Right ventricle myocardium superior (tissue), 1 donor: ENCODE measurements at places on chromosomes 6 and 20. TPM values are rescaled to one million over a fixed set of nuclear protein-coding genes. Genes with fewer than 3 reads are reported as not detected.

Gene VSX1
- total RNA-seq: 0.30 TPM

DNA sequence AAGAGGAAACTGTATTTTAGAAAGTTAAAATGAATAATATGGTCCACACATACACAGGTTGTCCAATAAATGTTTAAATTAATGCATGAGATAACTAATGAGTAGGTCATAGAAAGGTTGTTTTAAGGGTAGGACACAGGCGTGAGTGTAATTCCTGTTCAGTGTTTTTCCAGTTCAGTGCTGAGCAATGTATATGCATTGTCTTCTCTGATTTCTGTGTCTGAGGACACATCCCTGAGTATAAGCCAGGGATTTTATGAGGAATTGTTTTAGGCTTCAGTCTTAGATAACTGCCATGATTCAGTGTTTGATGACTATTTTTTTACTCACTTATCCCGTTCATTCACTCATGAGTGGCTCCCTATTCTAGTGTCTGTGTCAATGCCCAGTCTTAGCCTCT, 298.5 kb upstream of the TBX18 start:
- DNase-seq: no peak

Gene MAP3K5
- 39.9 TPM for total RNA-seq

Gene CUL7
- 6.8 TPM for total RNA-seq

- peak; percentile 64 for DNase-seq
Observed at GRCh38 chr20:25237610-25238318, 10.1 kb upstream of the PYGB start.

Gene GPR63
- total RNA-seq: 0.40 TPM

GRCh38 chr6:112249489-112249888, 4.9 kb downstream of the LAMA4 start:
- no peak for DNase-seq

- DNase-seq: no peak
Observed at GRCh38 chr6:46788791-46789190, 4.4 kb upstream of the MEP1A start.

DNA sequence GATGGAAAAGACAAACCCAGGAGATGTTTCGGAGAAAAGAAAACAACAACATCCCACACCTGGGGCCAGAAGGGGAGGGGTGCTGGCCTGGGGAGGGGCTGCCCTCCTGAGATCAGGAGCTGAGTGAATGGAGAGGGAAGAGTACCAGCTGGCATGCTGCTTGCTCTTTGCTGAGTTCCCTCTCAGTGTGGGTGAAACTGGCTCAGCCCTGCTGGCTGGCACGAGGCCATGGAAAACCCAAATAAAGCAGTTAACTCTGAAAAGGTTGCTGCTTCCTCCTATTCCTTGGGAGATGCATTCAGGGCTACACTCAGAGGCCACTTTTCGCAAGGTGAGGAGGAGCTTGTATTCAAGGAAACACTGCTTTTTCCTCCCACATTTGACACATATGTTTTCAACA, 8.0 kb upstream of the KCNK16 start:
- peak; percentile 52 for DNase-seq

DNA sequence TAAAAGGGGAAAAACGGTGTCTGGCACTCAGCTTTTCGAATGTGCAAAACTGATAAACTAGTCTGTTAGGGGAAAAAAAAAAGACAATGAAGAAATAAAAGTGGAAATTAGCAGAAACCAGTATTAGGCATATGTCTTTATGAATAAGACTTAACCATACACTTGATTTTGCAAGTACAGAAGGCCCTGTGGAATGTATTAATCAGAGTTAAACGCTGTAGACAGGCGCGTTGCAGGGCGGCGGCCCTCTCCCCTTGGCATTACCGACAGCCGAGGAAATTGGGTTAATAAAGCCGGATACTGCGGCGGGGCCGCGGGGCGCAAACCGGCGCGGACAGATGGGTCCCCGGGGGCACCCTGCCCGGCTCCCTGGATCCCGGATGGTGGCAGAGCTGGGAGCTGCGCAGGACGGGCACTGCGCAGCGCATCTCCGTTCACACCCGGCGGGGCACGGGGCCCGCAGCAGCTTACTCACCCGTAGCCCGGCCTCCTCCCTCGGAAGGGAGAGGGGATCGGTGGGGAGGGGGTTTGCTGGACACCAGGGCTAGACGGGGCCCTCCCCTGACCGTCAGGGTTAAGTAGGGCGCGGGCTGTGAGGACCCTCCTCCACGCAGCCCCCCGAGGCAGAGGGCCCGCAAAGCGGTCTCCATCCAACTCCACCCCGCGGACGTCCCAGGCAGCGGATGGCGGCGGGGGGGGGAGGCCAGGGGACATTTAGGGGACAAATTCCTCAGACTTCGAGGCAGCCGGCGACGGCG, 2.0 kb downstream of the BHLHE23 start:
- DNase-seq: no peak

Gene NAPB
- 4.2 TPM for total RNA-seq

GRCh38 chr6:63636518-63637021, 968 bp downstream of the PHF3 start:
- peak; percentile 72 for DNase-seq

Gene RAB44
- total RNA-seq: not detected

DNA sequence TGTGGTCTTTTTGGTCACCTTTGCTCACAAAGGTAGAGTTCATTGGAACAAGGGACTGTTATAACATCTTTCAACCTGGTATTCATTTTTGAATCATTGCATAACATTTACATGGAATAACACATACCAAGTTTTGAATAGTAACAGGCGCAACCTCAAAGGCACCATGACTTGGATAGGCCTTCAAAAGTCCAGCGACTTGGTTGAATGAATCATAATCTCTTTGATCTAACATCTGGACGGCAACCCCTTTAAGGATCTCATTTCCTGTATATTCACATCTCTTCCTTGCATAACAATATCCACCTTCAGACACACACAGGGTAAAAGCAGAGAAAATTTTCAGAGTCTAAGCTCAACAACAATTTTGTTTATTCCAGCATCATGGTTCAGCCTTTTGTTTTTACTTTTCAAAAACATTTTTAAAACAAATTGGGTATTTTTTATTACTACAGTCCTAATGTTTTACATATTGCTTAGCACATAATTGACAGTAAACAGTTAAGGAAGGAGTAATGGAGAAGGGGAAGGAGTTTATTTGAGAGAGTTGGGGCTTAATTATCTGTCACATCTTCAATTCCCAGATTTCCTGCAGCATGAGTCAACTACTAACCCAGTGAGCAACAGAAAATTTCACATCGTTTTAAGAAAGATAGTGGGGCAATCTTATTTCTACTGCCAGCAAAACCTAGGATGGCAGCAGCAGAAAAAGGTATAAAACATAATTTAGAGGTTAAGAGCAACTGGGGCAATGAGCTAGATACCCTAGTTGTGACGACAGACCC, 41.8 kb upstream of the F13A1 start:
- no peak for DNase-seq

DNA sequence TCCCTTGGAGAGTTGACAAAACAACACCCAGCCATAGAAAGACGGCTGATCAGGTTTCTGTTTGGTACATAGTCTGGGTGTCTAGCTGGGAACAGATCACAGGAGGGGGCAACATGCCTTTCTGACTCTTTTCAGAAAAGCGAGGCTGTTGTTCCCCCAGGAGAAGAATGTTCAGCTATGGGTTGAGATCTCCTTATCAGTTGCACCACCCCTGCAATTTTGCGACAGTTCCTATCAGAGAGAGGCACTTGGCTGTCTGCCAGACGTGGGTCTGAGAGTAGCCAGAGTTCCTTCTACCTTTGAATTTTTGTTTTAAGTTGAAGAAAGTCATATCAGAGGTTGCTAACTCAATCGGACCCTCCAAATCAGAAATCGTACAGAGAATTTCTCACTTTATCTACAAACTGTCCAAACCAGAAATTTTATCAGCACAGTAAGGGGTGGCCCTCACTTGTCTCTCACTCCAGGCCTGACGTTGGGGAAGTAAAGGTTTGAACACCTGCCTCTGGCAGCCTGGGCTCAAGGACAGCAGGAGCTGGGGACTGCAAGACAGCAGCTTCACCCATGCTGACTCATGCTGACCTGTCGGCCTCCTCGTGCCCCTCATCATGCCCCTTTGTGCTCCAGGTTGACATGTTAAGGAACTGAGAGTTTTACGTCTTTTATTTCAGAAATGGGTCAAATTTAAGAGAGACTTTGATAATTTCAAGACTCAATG, 42.3 kb downstream of the TMC2 start:
- no peak for DNase-seq

Gene OR2B6
- total RNA-seq: not detected

Gene EMILIN3
- total RNA-seq: 5.6 TPM

- no peak for DNase-seq
Observed at GRCh38 chr20:35662551-35662950, 2.1 kb downstream of the CPNE1 start.

- DNase-seq: no peak
Observed at GRCh38 chr6:51830666-51831065, 256.7 kb downstream of the PKHD1 start.

DNA sequence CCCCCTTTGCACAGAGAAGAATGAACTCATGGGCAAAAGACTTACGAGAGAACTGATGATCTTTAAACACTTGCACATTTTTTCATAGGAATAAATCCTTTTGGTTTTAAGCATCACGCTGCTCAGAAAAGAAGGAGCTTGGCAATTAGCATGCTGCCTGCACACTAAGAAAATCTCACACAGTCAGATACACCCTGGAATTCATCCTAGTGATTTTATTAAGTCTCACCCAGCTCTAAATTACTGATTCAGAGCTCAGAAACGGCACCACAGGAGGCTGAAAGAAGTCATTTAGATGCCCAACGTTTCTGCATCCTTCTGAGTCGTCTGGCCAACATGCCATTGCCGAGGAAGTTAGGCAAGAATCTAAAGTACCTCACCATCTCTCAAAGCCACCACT, 18.0 kb upstream of the NRSN1 start:
- no peak for DNase-seq

Gene RNF182
- not detected for total RNA-seq

Gene POPDC3
- total RNA-seq: 50.1 TPM

Gene PPP1R3D
- 12.7 TPM for total RNA-seq

Gene HINT3
- total RNA-seq: 33.5 TPM

Gene ZBTB24
- total RNA-seq: 2.4 TPM

- DNase-seq: no peak
Observed at GRCh38 chr6:132937466-132937906, 123.1 kb downstream of the RPS12 start.

GRCh38 chr20:9233804-9234203, 164.9 kb downstream of the PLCB4 start:
- DNase-seq: no peak

Gene SLC12A5
- not detected for total RNA-seq

DNA sequence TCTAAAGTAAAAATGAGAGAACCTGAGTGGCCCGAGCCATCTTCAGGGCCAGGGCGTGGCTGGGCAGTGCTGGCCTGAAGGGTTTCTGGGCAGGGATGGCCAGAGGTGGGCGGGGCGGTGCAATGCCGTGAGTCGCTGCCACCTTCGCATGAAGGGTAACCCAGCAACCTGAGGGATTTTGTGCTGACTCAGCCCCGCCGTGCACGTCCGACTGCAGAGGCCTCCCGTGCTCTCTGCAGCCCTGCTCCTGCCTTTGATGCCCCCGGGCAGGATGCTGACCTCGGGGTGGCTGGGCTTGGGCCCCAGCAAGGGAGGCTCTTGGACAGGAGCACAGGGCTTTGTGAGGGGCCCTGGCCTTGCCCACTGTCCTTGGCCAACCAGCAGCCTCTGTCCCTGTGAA, 81.7 kb upstream of the GATA5 start:
- no peak for DNase-seq

DNA sequence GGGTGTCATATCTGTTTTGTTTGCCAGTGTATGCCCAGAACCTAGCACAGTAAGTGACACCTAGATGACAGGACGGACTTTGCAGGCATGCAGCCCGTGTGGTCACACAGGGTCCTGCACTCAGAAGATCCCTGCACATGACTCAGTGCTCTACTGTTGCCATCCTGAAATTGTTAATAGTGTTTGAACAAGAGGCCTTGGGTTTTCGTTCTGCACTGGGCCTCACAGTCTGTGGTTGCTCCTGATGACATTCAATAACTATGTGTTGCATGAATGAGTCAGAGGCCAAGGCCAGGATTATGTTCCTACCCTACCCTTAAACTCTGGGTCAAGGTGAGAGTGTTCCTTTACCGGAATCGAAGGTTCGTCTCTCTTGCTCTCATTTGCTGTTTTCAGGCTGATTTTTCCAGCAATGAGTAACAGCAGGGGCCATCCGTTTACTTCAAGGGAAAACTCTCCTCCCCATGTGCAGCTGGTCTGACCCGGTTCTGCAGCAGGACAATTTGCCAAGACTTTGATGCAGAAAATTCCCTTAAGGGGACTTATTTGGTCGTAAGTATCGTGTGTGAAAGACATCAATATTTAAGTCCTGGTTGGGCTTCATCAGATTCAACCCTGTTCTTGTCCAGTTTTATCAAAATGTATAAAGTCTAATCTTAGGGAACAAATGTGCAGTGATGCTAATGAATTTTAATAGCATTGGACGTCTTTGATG, 13.0 kb upstream of the PFDN4 start:
- no peak for DNase-seq

GRCh38 chr6:148570456-148570855, 176.4 kb upstream of the UST start:
- DNase-seq: no peak

DNA sequence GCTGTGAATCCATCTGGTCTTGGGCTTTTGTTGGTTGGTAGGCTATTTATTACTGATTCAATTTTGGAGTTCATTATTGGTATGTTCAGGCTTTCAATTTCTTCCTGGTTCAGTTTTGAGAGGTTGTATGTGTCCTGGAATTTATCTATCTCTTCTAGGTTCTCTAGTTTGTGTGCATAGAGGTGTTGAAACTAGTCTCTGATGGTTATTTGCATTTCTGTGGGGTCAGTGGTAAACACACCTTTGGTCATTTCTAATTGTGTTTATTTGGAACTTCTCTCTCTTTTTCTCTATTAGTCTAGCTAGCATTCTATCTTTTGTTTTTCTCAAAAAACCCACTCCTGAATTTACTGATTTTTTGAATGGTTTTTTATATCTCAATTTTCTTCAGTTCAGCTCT, 70.1 kb upstream of the IRAK1BP1 start:
- DNase-seq: no peak

Gene CCM2L
- 8.5 TPM for total RNA-seq

Gene KHDC1
- total RNA-seq: 2.0 TPM

DNA sequence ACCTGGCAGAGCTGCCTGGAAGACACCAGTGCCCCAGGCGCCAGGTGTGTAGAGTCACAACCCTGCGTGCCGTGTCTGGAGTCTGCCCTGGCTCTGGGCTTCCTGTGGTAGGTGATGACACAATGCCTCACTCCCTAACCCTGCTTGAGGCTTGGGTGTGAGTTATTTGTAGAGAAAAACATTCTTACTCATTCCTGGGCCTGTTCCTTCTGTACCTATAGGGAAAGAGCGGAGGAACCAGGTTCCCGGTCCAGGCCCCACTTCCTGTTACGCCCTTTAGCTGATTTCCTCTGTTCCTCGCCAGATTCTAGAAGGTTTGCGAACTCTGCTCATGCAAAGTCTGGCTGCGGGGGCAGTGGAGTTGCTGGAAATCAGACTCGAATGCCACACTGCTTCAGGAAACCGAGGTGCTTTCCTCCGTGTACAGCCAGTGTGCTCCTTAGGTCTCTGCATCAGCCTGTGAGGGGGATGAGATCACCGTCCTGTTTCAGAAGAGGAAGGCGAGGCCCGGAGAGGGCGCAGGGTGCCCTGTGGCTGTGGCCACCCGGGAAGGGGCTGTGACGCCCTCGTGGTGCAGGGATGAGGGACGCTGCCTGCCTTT, 67.1 kb upstream of the DUSP22 start:
- DNase-seq: no peak

GRCh38 chr6:41731561-41732086, 3.8 kb downstream of the TFEB start:
- DNase-seq: peak; percentile 35
